ENCODE measurements at places on chromosomes 16 and 17.

DNA sequence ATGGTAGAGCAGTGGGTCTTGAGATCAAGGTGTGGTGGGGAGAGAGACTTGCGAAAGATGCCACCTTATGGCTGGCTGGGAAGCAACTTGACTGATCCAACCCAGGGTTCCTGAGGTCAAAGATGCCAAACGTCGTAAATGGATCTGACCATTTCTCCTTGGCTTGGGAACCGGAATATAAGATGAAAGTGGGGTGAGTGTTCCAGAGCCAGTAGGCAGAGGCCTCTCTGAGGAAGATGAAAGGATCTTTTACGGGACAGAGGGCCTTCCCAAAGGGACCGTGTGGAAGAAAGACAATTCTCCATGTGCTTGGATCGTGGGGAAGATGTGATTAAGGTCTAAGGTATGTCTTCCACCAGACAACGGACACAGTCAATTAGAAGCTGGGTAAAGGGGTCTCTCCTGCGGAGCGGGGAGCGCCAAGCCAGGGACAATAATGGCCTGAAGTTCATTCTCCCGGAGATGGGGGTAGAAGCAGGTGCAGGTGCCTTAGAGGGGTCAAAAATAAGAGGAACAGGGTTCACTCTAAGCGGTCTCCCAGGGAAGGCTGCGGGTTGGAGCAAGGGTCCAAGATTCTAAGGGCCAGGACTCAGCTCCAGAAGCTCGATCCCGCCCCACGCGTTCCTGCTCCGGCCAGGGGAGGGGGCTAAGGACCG, 800 bp downstream of the FXR2 start:
- no peak for DNase-seq

DNA sequence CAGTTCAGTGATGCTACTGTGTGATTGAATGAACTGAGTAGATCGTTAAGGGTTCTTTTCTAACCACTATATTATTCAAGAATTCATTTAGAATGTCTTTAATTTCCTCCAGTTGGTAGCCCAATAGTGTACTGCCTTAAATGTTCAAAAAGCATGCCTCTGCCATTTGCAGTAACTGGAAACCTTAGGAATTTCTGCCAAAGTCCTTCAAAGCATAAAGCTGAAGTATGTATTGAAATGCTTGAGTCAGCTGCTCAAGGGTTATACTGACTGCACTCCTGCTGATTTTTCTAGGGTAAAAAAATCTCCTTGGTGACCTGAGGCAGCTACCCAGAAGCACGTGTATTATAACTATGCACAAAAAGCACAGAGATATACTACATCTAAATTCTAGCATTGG, 56.5 kb downstream of the SNTB2 start:
- DNase-seq, result no peak

DNA sequence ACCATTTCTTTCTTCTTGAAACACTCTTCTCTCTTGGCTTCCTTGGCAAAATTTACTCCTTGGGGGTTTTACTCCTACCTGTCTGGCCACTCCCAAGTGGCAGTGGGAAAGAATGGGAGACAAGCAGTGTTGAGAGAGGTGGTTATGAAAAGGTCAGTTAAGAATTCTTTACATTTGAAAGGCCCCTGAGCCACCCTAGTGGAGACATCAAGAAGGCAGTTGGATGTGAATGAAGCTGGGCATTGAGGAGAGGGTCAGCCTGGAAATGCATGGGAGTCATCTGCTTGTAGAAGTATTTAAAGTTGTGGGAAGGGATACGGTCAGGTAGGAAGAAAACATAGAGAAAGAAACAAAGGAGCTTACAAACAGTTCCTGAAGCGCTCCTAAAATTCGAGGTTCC, 42.3 kb upstream of the CCNF start:
- no peak for DNase-seq

DNA sequence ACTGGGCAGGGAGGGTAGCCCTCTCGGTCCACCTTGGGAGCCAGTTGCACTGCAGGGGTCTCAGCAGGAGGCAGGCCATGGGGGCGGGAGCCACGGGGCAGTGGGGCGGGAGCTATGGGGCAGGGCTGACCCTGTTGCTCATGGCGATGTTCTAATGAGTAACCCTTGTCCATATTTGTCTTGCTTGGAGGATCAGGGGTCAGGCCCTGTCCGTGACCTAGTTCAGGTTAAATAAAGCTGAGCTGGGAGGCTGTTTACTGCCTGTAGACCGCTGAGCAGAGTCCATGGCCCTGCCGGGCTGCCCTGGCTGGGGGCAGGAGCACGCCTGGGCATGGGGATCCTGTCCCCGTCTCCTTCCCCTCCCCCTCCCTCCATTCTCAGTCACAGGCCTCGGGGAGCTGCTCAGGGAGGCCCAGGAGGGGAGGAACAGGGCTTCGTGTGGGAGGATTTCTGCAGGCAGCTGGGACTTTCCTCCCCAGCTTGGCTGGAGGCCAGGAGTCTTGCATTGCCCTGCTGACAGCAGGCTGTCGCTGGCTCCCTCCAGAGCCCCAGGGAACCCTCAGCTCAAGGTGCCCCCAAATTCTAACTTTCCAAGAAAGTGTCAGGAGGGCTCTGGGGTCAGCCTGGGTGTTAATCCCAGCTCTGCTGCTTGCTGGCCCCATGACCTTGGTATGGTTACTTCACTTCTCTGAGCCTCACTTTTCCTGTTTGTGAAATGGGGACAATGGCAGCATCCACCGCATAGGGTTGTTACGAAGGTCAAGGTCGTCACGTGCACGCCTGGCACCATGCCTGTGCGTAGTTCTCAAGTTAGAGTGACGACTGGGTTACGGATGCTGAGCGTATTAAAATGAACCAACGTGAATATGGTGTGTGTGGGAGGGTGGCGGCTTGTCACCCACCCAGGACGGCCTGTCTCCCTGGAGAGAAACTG, 6.1 kb upstream of the SERPINF2 start:
- no peak for DNase-seq

- no peak for DNase-seq
Measured at GRCh38 chr17:76153640-76154039, 12.6 kb upstream of the FOXJ1 start.

DNA sequence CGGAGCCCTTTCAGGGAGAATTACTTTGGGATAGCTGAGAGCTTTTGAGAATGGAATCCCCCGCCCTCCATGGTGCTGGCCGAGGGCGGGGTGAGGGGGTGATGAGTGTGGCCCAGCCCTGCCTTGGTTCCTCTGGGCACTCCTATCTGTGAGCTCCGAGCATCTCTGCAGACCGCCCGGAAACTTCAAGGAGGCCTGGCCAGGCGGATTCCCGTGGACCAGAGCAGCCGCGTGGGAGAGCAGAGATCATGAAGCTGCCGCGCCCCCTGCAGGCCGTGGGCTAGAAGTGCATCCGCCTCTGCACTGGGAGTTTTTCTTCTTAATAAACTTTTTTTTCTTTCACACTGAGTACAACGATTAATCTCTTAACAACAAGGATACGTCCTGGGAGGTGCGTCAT, 392.9 kb upstream of the EEF2KMT start:
- DNase-seq, result no peak

All from NCI-H524 treated with DMSO at 0.1 percent for 48 hours (cell line).